NK-92 treated with Interleukin-12 subunit alpha and Interleukin-12 subunit beta, amount 100 ng/mL, for 24 hours (cell line): ENCODE measurements at places on chromosomes 7 and 10.

DNA sequence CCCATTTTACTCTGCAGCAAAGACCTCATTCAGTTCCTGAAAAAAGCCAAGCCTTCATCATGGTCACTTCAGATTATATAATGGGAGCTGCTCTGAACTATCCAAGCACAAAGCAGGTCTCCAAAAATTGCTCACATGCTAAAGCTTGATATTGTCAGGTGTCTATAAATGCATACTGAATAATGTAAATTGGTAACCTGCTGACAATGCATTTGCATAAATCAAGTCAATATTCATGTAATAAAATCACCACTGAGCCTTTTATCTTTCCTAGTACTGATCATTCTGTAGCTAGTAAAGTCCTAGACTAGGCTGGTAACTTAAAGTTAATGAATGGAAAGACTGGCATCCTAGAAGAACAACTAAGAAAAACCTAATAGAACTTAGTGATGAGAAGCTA lies 188.3 kb downstream of the IMMP2L start:
- no peak for DNase-seq

DNA sequence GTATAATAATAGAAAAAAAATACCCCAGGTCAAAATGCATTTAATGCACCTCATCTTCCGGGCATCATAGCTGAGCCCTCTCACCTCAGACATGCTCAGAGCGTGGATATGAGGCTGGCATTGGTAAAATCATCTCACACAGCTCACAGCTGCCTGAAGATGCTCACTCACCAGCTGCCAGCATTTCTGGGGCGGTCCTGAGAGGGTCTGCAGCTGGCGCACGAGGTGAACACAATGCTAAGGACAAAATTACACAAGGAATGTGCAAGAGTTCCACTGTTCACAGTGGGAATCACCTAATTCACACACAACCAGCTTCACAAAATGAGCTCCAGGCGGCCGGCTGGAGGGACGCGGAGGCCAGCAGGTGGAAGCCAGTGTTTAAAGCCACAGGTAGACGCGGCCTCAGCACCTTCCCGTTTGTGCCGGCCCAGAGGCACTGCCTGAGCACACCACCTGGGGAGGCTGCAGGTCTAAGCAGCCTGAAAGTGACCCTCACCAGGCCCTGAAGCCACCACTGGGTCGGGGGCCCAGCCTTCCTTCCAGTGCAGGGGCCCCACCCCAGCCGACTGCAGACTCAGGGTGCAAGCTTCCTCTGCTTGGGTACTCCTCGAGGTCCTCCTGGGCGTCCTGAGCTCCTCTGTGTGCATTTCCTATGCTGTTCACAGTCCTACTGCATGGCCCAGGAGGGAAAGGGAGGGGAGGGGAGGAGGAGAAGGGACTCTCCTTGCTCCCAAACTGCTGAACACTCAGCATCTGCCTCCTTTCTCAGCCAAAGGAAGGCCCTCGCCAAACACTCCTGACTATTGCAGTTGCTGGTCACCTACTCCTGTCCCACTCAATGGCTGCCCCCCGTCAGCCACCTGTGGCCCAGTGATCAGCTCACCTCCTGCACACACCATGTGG lies 61.2 kb upstream of the FAM20C start:
- DNase-seq, result no peak

DNA sequence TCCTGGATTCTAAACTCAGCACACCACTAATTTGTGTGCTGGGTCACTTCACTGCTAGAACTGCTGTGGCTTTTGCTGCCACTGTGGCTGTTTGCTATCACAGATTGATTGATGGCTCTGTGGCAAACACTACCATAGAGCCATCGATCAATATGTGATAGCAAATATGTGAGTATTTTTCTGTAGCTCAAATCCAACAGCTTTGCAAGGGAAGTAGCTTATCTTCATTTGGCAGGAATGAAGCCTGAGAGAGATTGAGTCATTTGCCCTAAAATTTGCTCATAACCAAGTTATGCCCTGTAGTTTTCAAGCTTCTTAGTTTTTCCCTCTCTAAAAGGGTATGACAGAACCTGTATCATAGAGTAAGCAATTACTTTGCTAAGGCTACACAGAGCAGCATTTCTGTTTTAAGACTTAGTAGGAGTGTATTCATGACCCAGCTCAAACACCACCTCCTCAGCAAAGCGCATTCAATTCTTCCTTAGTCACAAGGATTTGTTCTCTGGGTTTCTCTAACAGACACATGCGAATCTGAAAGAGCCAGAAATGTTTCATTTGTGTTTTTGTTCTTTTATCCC lies 43.1 kb downstream of the MINPP1 start:
- DNase-seq, result no peak

GRCh38 chr10:24664991-24665390 lies 58.7 kb downstream of the ARHGAP21 start:
- no peak for DNase-seq

- DNase-seq, result no peak
Measured at GRCh38 chr10:71219918-71220688, 7.7 kb downstream of the UNC5B start.

DNA sequence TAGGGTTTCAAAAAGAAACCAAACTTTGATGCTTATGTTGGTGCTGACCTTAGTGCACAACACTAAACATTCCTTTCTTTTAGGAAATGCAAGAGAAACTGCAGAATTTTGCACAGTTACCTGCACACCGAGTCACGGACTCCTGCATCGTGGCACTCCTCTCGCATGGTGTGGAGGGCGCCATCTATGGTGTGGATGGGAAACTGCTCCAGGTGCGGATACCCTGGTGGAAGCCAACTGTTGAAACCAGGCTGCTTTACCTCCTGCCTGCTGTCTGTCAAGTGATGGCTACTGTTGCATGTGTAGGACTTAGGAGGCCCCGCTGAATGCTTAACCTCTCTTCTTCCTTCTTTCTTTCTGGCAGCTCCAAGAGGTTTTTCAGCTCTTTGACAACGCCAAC lies 11.7 kb downstream of the CASP2 start:
- DNase-seq, result no peak
